Natural killer cell (primary cell): ENCODE measurements at places on chromosomes 11 and 22.

DNA sequence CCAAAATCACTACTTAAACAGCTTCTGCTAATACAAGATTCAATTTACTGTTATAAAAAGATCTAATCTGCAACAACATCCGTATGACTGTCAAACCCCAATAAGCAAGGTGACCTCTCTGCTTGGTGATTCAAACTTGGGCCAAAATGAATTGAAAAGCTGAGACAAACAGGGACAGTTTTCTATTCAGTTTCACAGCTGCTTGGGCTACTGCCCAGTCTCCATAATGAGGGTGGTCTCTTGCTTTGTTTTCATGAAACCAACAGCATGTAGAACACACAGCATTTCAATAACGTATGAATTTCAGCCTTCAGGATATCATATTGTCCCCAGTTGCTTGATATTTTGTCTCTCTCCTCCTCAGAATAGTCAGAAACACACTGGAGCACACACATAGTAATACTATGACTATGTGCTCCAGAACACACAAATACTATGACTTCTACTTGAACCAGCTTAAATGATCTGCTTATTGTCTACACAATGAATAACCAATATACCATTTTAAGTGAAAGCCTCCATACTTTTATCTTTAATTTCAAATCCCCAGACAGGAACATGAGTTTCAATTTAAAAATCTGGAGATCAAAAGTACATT, 285.0 kb downstream of the TTC28 start:
- DNase-seq, result no peak

- DNase-seq, result no peak
These were observed 231.7 kb downstream of the DYNC2H1 start for GRCh38 chr11:103340956-103341355.

- DNase-seq, result no peak
These were observed 3.1 kb upstream of the APOBEC3D start for GRCh38 chr22:39017596-39018365.

DNA sequence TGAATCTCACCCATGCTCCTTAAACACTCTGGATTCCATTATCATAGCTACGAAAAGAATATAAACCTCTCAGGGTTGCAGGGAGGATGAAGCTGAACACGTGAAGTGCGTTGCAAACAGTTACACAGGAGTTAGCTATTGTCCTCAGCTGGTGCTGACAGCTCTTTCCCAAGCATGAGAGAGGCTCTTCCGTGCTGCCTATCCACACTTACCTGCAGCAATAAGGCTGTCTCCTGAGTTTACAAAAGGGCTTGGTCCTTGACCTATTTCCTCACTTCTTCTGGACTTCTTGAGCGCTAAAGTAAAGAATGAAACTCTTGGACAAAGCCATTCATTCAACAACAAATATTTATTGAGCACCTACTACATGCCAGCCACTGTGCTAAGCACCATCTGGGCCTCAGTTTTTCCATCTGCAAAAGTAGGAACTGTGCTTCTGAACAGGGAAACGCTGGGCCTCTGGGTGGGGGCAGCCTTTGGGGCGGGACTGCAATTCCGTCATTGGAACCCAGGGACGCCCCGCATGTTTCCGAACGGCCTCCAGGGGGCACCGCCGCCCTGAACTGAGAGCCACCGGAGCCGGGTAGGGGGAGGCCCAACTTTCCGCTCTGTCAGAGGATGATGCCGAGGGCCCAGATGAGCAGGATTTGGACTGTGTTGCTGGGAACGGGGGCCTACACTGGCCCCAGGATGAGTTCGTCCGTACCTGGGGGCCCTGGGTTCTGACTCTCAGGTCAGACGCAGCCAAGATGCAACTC, 651 bp upstream of the ARL2 start:
- peak; percentile 95 for DNase-seq

- DNase-seq, result peak; percentile 40
These were observed 21.5 kb downstream of the CYTH4 start for GRCh38 chr22:37303821-37304274.

DNA sequence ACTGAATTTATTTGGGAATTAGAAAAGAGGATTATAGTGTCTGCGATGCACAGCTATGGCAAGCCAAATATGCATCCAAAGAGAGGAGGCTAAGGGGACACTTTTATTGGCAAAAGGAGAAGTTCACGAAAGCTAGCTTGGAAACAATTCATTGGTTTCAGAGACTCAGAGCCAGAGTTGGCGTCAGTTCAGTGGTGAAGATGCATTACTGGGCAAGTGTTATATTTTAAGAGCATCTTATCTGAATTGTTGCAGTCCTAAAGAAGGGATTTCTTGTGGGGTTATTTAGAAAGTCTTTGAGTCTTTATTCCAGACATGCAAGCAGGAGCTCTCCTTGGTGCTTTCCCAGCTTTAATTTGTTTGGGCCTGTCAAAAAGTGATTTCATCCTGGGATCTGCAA, 15.0 kb downstream of the CLDN5 start:
- DNase-seq, result no peak

GRCh38 chr22:50717709-50718351, 20.2 kb upstream of the ACR start:
- DNase-seq, result no peak

- DNase-seq, result no peak
These were observed 13.2 kb downstream of the HSD17B12 start for GRCh38 chr11:43693731-43694130.

DNA sequence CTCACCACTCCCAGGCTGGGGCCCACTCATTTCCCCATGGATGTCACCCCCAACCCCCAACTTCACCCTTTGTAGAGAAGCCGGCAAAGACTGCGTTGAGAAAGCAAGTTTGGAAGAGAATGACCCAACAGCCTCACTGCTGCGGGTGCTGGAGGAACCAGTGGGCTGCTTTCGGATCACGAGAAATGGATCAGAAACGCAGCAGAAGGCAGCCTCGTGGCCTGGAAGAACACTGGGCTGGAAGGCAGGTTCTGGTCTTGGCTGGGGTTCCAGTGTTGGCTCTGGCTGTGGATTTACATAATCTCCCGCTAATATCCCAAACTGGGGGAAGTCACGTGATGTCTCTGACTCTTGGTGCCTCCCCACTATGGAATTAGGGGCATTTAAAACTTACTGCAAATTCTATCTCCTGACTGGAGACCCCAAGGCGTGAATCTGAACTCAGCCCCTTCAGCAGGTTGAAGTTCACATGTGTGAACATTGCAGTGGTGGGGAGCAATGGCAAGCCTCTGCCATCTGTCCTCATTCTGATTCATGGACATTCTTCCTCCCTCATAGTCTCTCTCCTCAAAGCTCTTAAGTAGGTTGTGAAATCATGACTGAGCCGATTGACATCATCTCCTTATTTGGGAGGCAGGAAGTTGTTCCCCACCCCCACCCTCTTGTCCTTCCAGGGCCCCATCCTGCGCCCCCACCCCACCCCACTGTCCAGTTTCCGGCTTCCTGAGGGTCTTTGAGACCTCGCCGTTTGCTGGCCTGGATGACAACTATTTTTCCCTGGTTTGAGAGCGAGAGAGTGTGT, 37.0 kb upstream of the TIMP3 start:
- no peak for DNase-seq

DNA sequence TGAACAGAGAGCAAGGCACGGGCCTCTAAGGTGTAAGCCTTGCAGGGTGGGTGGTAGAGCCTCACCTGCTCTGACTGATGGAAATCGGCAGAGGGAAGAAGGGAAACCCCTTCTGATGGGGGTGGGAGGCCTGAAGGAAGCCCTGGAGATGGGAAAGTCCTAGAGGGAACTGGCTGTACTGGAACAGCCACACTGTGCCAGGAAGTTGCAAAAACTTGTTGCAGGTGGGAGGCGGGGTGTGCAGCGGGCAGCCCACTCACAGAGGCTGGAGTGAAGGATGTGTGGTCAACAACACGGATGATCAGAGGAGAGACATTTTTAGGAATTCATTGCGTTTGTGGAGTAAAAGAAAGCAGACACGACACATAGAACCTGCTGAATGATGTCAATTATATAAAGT, 91.3 kb downstream of the ZC3H12C start:
- DNase-seq, result no peak

DNA sequence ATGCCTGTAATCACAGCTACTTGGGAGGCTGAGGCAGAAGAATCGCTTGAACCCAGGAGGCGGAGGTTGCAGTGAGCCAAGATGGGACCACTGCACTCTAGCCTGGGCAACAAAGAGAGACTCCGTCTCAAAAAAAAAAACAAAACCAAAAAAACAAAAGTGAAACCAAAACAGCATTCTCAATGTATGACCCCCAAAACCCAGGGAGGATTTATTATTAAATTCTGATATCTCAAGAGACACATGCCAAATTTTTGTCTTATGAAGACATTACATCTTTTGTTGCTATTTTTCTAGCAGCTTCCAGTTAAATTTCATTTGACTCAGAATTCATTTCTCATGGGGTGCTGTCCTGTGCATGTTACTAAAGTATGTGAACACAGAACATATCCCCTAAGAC, 3.0 kb upstream of the YPEL4 start:
- DNase-seq, result no peak

DNA sequence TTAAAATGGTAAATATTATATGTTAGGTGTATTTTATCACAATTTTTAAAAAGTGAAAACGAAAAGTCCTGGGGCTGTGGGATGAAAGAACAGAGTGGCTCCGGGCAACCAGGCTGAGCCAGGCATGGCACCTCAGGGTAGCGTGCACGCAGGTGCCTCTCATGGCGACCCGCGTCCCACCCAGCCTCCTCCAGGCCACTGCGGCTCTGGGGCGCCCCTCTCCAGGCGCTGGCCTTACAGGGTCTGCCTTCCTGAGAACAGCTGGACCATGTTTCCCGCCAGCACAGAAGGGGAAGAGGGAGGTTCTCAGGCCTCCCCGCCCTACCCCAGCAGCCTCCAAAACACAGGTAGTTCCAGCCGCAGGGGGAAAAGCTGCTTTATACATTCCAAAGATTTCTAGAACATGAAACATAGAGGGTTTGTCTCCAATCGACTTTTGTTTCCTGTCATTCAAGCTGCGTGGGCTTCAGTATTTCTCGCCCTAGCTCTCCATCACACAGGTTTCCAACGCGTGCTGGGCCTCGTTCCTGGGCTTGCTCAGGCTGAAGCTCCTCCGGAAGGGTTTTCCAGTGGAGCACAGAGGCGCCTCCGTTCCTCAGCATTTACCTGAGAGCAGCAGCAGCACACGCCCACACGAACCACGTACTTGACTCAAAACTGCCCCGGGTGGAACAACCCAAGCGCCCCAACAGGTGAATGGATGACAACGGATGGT, 10.5 kb downstream of the EHD1 start:
- DNase-seq, result no peak

DNA sequence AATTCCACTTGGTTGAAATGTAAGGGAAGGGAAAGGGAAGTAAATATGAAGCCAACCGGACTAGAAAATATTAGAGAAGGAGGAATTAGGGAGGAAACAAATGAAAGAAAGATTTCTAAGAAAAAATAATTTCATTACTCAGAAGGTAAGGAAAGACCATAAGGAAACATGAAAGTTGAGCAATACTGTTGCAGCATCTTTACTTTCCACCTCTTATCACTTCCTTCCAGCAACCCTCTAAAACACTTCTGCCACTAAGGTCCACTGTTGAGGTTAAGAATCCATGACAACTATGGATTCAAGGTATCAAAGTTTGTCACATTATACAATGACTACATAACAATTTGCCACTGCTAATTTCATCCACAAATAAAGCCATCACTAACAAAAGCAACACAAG, 308.6 kb downstream of the DLG2 start:
- no peak for DNase-seq

DNA sequence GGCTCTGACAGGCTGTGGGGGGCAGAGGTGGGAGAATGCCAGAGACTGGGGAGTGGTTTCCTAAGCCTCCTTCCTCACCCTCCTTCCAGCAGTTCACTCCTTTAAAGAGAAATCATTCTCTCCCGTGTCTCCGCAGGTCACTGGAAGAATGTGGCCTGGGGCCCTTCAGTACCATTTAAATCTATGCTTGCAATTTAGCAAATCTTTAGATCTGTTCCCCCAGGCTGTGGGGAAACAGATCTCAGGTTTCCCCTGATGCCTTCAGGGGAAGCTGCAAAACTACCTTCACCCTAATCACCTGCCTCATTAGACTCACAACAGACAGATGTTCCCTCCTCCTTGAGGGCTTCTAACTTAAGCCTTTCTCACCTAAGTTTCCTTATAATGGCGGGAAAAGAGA, 55.3 kb downstream of the KIRREL3 start:
- no peak for DNase-seq

DNA sequence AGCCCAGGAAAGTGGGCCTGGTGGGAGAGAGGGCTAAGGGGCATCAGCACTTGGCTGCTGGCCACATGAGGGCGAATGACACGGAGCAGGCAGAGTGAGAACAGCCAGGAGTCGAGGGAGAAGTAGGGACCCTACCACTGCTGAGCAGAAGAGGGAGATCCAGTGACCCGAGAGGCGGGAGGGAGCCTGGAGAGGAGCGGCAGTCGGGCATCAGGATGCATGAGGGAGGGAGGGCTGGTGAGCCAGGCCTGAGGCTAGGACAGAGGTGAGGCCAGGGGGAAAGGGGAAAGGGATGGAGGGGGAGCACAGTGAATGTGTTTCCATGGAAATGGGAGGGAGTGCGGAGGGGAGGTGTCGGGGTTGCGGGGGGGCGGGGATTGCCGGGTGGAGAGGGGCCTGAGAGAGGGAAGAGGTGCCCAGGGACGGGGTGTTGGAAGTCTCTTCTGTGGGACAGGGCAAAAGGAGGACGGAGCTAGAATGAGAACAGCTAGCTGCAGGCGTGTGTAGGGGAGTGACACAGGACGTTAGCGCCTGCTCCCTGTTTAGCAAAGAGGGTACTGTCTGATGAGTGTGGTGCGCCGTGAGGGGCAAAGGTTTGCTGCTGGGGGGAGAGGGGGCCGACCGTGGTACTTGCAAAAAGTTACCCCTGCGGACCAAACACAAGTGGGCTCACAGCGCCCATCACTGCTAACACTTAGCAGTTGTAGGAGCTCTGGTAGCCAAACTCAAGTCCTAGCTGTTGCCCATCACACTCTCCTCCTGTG, 37.1 kb upstream of the WNT11 start:
- DNase-seq, result no peak

DNA sequence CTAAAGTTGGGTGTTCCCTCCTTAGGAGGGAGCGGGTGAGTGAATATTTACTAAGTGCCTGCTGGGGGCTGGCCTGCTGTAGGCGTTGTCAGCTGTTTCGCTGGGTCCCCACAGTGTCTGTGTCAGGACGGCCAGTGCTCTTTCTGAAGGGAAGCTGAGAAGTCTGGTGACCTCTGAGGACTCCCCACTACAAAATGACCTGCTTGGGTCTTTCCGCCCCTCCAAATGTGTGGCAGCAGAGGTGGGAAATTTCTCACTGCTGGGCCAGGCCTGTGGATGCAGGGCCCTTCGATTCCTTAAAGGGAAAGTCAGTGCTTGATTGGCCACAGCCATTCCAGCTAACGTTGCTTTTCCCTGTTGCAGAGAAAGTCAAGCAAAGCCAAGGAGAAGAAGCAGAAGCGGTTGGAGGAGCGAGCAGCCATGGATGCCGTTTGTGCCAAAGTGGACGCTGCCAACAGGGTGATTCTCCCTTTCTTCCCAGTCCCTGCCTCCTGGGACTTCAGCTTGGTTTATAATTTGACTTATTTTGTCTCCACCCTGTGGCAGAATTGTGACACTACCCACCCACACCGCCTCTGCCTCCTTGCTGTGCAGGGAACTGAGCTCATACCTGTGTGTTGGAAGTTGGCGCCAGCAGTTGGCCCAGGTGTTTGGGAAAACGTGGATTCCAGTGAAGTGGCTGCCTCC, 6.8 kb downstream of the NAA40 start:
- DNase-seq, result peak; percentile 75

- DNase-seq, result no peak
These were observed 12.4 kb upstream of the NAP1L4 start for GRCh38 chr11:3004481-3004880.
